Inflammatory macrophage treated with lipopolysaccharide for 1 hour (primary cell): ENCODE measurements at places on chromosomes 16 and 17.

DNA sequence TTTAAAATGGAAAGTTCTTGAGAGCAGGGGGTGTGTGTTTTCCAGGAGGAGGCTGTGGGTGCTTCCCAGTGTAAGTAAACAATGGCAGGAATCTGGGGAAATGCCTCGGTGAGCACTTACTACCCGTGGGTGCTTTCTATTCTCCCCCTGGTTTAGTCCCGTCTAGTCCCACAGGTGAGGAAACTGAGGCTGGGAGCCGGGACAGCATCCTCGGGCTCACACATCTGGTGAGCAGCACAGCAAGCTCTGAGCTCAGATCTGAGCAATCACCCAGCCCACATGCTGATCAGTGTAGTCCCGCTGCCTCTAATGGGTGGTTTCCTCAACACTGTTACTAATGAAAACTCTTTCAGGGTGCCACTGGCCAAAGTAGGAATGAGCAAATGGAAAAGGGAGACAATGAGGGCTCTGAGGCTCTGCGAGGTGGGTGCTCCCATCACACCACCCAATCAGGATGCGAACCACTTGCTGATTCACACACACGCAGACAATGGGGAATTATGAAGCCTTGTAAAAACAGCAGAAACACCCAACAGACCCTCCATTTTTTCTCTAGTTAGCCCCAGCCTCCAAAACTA is 202.6 kb downstream of the PARN start:
- no peak for DNase-seq

DNA sequence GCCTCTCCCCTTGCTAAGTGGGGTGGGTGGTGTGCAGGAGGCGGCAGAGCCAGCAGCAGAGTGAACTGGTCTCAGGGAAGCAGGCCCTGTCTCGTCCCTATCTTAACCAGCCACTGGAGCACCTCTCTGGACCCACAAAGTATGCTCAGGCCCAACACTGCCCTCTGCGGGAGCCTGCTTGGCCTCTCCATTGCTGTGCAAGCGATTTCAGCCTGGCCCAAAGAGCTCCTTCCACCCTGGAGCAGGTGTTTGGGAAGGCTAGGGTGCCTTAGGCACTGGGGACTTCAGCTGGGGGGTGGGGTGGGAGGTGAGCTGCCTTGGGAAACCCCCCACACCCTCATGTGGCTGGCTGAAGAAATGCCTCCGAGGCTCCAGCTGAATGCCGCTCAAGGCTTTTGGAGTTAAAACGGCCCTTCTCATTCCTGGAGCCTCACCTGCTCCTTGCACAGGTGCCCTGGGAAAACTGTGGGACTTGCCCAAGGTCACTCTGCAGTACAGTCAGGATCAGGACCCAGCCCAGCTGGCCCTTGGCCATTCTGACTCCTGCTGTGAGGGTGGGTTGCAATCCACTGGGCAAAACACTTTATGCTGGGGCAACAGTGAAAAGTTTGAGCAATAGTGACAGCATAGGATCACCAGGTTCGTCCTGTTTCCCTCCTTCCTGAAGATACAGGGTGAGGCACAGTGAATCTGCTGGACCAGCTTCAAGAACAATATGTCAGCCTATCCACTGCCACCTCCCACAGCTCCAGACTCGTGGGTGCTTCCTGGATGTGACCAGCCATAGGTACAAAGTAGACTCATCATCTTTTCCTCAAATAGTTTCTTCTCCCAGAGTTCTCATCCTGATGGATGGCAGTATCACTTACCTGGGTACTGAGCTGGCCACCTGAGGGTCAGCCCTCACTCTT is 5.9 kb upstream of the UBE2O start:
- peak; percentile 34 for DNase-seq

DNA sequence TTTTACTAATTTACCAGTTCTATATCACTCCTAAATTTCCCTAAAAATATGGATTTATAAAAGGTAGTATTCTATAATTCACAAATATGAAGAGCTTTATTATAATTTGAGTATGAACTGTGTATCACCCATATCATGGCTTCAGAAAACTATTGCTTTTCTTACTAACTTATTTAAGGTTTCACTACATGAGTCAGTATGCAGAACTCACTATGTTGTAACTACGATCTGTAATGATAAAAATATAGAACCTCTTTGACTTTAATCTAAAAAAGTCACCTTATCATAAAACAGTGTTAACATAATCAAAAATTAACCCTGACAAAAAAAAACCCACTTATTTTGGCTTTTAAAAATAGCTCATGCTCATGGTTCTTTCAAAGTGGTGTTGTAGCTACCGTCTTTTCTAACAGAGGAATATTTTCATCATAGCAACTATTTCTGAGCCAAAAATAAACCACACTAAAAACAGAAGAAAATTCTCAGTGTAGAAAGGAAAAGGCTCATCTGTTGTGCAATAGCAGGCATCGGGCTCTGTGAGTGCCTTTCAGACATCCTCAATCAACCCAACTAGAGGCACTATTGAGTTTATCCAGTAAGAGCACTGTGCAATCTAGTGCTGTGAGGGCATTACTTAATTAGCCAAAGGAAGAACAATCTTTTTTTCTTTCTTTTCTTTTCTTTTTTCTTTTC is 42.1 kb downstream of the ITGAM start:
- DNase-seq, result peak; percentile 87

GRCh38 chr17:19343671-19344151 is 18.8 kb downstream of the B9D1 start:
- no peak for DNase-seq

GRCh38 chr17:13429201-13429600 is 172.5 kb downstream of the HS3ST3A1 start:
- no peak for DNase-seq

DNA sequence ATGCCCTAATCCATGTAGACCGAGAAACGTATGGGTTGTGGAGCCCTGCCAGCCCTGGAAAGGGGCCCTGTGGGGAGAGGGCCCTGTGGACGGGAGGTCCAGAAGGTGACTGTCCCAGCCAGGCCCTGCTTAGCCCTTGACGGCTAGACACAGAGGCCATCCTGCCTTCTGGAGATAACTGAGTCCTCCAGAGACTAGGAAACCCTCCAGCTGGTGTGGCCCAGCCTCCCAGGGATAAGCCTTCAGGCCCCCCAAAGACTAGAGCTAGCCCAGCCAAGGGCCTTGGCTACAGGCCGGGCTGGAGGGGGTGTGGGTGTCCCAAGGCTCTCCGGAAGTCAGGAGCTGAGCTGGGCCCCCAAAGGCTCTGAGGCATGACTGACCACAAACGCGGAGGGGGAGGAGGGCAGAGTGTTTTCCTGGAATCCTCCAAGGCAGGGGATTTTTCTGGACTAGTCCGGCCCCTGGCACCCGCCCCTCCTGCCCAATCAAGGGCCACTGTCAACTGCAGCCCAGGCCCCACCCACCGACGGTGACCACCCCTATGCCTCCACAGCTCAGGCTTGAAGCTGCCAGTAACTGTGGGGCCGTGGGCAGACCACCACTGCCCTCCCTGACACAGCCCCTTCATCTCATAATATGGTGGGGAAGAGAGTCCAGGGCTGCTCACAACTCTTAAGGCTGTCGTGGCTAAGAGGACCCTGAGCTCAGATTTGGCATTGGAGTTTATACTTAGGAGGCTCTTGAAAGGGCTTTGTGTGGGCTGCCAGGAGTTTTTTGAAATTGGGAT is 885 bp upstream of the VASN start:
- DNase-seq, result no peak

- no peak for DNase-seq
These were observed 20.0 kb downstream of the BFAR start for GRCh38 chr16:14652726-14653125.

DNA sequence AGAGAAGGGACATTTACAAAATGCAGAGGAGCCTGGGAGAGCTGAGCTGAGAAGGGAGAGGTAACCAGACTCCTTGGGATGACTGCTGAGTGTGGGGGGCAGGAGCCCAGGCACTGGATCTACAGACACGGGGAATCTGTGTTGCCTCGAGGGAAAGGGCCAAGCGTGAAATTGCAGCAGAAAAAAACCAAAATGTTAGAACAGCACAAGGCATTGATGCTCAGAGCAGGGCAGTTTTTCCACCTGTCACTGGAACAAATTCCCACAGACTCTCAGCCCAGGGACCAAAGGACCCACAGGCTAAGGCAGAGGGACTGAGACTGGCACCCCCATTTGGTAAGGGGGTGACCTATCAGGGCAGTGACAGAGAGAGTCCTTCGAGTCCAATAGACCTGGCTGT is 2.0 kb downstream of the PITPNM3 start:
- DNase-seq, result no peak

DNA sequence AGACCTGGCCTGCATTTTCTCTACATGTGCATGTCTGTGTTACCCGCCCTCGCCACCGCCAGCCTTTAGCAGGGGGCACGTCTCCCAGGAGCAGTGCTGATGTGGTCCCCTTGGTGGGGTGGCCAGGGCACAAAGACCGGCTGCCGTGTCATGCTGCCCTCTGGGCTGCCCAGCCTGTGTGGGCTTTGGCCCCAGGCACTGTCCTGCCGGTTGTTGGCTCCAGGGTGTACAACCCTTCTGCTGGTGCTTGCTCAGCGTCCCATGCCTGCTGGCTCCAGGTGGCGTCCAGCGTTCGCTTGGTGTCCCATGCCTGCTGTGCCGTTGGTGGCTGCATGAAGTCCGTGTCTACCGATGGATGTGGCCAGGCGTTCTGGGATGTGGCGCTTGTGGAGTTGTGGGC is 4.1 kb downstream of the BAIAP2 start:
- no peak for DNase-seq

DNA sequence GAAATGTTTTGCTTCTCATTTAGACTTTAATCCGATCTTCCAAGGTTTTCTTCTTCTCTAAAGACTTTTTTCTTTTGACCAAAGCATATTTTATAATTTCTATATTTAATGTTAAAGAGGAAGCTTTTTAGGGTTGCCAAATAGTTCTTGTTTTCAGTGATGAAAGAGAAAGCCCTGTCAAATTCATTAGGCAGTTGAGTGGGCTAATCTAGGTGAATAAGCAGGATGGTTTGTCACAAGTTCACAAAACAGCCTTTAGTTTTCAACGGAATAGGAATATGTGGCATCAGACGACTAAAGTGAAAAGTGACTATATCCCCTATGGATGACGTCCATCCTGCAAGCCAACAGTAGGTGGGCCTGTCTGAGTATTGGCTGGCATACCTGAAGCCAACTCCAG is 118.8 kb downstream of the NLK start:
- peak; percentile 18 for DNase-seq

DNA sequence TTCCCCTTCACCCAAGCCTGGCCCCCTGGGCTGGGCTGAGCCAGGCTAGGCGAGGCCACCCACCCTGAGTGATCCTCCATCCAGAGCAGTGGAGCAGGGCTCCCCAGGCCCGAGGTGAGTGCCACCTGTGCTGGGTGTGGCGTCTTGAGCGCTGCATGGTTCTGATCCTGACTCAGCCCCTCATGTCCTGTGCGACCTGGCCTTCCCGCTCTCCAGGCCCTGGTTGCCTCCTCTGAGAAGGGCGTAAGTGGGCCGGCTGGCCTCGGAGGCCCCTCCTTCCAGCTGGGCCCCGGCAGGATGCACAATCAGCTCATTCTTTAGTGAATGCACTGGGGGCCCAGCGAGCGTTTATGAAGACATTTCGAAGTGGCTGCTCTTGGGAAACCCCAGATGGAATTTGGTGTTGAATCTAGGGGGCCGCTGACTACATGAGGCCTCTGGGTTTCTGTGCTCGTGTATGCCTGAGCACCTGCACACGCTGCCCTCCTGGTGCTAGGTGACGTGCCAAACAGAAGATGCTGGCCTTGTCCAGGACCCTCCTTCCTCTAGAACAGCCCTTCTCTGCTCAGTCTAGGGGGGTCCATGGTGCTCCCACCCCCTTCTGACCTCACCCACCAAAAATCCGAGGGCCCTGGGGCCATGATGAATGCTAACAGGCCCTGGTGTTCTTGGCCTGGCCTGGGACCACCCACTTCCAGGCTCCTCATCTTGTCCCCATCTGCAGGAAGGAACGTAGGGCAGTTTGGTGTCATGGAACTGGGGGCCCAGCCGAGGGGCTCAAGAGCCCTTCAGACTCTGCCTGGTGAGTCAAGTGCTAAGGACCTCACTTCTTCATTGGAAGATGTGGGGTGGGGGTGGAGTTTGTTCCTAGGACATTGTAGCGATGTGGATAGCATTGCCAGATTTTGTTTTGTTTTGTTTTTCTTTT is 3.6 kb upstream of the TMEM92 start:
- DNase-seq, result no peak

- DNase-seq, result no peak
These were observed 6.7 kb downstream of the SNN start for GRCh38 chr16:11674818-11675560.

- DNase-seq, result peak; percentile 45
These were observed 39.6 kb upstream of the MEOX1 start for GRCh38 chr17:43701318-43701743.

DNA sequence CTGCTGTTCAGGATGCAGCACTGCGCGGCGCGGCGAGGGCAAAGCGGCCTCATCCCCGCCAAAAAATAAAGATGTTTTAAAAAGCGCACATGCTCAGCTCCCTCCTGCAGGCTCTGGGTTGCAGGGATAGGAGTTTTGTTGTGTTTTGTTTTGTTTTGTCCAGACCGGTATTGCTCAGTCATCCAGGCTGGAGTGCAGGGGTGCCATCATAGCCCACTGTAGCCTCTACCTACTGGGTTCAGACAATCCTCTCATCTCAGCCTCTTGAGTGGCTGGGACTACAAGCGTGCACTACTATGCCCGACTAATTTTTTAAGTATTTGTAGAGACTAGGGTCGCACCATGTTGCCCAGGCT is 636 bp downstream of the WWOX start:
- DNase-seq, result peak; percentile 27

- DNase-seq, result peak; percentile 36
These were observed 11.4 kb downstream of the CTNS start for GRCh38 chr17:3647769-3648555.

DNA sequence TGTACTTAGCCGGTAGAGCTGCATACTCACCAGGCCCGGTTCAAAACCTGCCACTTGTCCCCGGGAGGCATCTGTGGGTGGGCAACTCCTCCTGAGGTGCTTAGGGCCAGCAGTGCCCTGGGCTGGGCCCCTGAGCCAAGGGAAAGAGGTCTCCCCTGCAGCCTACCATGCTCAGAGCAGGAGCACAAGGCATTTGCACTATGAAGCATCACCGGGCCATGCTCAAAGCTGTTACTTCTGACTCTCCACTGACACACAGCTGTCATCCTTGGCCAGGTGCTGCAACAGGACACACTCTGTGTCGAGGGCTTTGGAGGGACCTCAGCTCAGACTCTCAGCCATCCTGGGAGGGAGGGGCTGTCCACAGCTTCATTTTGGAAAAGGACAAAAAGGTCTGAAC is 37.2 kb downstream of the SLC38A8 start:
- DNase-seq, result no peak
